ENCODE measurements at places on chromosomes 4 and X.
A peak's percentile ranks its signal among the peaks of the same experiment; 100 is the strongest.

GRCh38 chrX:130916636-130917422, 13.8 kb upstream of the ENOX2 start:
- DNase-seq = no peak

DNA sequence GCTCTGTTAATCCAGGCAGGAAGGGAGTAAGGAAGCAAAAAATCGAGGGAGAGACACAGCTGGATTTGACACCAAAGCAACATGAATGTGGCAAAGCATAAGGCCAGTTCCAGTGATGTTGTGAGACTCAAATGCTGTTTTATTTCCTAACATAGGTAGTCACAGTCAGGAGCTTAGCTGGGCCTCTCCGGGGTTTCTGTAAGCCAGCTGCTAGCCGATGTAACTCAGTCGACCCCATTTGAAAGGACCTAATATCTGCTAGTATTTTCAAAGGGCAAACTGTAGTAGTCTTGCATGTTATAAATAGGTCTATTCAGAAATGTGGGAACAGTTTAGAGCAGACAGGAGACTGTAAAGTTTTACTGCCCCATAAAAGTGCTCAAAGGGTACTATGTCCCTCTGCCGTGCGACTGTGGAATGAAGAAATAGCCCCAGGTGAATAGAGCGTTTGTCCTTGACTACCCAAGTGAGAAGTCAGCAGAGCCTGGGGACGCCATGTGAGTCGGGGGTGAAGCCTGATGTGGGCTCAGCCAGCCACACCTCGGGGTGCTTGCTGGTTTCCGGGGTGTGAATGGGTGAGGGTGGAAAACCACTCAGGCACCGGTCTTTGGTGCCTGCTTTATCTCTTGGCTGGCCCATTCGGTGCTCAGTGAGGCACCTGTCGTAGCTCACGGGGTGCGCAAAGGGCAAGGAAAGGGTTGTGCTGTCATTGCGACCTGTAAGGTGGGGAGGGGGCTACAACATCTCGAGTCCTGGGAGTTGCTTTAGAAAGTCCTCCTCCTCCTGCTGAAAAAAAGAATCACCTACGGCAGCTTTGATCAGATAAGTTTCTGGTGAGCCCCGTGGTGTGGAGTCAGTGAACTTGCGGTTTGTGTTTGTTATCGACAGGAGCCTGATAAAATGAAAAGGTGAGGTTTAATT, 745 bp downstream of the TRIM2 start:
- DNase-seq = no peak

DNA sequence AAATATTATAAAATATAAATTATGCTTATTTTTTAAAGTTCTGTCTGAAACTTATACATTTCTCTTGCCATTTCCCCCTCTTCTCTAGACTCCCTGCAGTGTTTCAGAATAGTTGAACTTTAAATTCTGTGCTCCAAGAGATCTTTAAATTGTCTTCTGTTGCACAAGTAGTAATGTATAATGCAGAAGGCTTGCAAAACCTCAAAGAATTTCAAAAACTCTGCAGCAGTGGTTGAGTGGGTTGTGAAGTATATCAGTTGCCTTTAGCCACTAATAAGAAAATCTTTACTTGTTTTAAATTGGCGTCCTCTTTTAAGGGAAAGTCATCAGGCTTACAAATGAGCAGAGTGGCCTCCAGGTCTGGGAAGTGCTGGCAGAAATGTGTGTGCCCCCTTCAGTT, 1153.3 kb upstream of the PABPC4L start:
- DNase-seq = no peak

- DNase-seq = no peak
These were observed 183.1 kb upstream of the TTC29 start for GRCh38 chr4:147128787-147129186.

DNA sequence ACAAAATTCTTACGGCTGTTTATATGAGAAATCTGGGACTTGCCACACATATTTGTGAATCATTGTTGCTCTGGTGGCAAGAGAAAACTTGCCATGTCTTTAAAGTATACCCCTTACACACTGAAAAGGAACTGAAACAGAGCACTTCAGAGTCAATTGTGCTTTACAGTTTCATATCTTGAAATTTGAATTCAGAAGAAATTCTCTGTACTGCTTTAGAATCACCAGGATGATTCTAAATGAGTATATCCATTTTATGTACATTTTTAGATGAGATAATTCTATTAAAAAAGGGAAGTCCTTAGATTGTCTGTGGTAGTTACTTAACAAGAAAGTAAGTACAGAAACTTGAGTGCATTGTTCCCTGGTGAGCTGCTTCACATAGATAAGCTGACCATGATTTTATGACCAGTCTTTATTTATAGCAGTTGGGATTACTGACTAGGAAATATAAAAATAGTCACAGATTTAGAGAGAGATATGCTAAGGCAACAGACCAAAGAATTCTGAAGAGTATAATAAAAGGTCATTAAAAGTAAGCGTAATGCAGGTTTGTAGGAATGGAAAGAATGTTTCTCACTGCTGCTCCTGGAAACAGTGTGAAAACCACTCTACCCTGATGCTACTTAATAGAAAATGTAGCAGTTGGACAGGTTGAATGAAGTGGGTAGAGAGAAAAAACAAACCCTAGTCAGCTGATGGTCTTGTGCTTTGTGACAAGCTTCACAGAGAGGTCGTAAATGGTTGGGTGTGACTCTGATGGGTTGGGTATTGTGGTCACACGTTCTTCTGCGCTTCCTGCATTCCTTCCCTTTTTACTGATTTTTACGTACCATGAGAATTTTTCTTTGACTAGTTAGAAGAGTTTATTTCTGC, 41.0 kb downstream of the FNIP2 start:
- peak; percentile 89 for DNase-seq

DNA sequence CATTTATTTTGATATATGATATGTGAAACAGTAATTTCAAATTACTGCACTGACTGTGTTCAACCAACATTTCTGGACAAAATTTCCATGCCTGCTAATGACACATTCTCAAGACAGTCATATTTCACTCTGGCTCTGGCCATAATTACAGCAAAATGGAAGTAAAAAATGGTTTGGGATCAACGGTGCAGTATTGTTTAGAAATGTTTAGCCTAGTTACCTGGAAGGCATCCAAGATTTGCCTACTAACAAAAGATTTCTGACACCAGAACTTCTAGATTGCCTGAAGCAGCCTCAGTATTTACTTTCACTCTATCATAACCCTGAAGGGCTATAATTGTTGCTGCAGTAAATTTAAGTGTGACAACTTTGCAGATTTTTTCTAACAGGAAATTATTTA, 416.3 kb downstream of the PCDH10 start:
- no peak for DNase-seq

DNA sequence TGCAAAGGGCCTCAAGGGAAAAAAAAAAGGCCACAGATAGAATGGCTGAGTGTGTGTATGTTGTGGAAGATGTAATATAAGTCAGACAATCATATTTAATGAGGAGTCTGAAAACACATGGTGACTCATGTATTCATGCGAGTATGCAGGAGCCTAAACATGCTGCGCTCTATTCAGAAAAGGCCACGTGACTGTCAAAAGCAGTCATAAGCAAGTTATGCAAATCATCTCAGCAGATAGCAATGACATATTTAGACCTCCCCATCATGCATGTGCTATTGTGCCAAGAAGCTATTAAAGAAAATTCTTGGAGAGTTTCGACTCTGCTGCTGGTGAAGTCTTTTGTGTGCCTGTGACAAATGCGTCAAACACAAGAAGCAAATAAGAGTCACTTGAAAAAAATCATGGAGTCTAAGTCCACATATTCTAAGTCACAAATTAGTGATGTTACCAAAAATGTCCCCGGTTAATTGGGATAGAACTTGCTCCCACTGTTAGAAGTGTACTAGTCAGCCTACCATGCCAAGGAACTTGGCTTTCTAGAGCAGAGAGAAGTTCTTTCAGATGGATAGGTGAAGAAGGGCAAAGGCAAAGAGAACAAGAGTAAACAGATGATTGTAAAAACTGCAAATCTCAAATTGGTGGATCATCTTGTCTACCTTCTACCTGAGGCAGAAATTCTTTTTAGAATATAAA, 5.0 kb downstream of the LNX1 start:
- peak; percentile 87 for DNase-seq

DNA sequence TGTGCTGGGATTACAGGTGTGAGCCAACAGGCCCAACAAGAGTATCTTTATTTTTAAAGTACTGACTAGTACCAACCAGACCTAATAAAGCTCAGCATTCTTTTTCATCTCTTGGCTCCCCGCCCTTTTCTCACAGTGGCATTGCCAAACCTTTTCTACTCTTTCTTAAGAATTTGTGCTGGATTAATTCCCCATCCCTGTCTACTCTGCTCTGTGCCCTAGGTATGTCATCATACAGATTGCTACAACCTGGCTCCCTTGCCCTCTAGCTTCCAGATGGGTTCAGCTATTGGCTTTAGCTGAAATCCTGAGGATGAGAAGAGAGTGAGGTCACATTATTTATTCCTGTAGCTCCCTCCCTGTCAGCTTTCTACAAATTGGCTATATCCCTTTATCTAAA, 34.9 kb upstream of the CCNI start:
- DNase-seq = no peak

GRCh38 chr4:161554372-161554990, 609.3 kb downstream of the FSTL5 start:
- DNase-seq = no peak

DNA sequence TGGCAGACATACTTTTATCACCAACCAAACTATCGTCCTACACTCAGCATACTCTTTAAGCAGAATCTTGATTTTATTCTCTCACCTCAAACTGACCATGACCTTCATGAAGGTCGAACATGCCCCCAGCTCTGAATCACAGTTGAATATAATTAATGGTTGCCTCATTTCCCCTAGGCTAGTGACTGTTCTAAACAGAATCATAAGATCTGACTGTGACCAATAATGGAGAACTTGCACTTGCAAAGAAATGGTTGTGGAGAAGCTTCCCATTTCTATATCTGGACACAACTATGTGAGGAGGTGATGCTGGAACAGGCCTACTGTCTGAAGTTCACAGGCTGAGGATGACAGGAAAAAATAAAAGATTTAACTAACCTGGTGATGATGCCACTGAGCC, 85.1 kb downstream of the PDGFC start:
- no peak for DNase-seq

DNA sequence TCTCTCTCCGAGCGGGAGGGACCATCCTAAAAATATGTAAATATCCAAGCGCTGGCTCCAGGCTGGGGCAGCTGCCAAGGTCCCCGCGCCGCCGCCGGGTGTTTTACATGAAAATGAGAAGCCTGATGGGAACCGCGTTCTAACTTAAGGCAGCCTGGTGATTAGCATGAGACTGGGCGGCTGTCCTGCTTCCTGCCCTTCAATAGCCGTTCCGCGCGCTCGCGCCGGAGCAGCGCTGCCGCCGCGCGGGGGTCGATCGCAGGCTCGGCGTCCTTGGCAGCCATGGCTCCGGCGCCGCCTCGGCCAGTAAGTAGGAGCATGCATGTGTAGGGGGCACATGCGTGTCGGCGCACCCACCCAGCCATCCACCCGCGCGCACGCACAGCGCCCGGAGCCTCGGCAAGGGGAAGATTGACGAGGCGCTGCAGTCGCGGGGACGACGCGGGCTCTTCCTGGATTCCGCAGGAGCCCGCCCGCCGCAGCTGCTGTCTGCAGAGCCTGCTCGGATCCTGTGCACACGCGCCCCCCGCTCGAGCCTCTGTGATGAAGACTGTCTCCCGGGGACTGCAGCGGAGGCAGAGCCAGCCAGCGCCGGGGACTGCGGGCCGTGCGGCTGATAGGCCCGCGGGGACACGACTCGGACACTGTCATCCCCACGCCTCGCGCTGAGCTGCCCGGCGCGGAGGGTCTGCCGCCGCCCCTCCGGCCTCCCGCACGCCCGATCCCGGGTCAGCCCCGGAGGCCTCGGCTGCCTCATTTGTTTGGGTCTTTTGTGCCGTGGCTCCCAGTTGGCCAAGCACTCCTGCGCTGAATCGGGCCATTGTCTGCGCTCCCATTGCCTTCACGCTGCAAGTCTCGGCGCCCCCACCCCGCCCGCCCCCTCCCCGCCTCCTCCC, 734 bp downstream of the STOX2 start:
- peak; percentile 7 for DNase-seq

DNA sequence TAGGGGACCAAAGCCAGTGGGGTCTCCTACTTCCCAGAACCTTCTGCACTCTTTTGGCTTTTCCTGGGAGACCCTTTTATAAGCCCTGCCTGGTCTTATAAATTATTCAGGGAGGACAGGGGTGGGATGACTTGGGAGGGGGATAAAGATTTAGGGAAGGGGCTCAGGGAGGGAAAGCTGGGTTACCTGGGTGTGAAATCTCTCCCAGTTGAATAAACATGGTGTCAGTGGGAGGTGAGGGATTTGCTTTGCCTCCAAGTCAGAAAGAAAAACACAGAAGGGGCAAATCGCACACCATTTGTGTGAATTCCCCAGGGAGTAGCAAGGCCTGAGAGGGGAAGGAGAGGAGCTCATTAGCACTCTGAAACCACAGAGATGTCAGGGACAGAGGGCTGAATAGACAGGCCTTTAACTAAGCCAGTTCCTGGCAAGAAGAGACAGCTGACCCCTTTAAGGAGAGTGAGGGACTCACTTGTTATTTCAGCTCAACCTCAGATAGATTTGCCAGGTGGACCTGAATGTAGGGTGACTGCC, at the start of gene RIPPLY1:
Gene RIPPLY1 (minus strand): TSS at position 51 of the 534 bp plus-strand sequence. CDS start 54 bp downstream, outside the sequence.
- no peak for DNase-seq

- DNase-seq = no peak
These were observed 120.0 kb downstream of the PDLIM5 start for GRCh38 chr4:94571715-94572114.

DNA sequence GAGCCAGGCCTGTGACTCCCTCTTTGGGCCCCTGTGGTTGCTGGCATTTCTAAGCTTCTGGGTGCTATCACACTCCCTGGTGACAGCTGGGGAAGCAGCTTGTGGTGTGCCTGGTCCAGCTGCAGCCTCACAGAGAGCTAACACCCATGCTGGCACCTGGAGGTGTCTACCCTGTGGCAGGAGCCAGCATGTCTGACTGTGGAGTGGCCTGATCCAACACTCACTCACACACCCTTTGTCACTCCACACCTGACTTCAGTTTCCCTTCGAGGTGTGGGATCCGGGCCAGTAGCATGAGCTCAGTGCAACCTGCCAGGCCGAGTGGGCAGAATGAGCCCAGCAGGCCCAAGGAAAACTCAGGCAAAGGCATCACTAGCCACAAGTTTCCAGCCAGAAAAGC, 67.5 kb downstream of the TECRL start:
- no peak for DNase-seq

- DNase-seq = no peak
These were observed 587.6 kb upstream of the DIPK2B start for GRCh38 chrX:45788315-45788714.

GRCh38 chrX:23504540-23504884, 162.8 kb upstream of the PRDX4 start:
- DNase-seq = no peak

GRCh38 chr4:186740822-186741221, 17.2 kb upstream of the FAT1 start:
- no peak for DNase-seq

GRCh38 chr4:145697332-145697731, 17.4 kb downstream of the C4orf51 start:
- no peak for DNase-seq

- no peak for DNase-seq
These were observed 838.2 kb downstream of the RAPGEF2 start for GRCh38 chr4:159941076-159941475.

- DNase-seq = no peak
These were observed 394.7 kb upstream of the CPEB2 start for GRCh38 chr4:14607578-14607977.

Measured in trophoblast cell (in vitro differentiated cells and primary cell).